Testis (tissue), 5 donors: ENCODE measurements at places on chromosomes 1 and 21.

DNA sequence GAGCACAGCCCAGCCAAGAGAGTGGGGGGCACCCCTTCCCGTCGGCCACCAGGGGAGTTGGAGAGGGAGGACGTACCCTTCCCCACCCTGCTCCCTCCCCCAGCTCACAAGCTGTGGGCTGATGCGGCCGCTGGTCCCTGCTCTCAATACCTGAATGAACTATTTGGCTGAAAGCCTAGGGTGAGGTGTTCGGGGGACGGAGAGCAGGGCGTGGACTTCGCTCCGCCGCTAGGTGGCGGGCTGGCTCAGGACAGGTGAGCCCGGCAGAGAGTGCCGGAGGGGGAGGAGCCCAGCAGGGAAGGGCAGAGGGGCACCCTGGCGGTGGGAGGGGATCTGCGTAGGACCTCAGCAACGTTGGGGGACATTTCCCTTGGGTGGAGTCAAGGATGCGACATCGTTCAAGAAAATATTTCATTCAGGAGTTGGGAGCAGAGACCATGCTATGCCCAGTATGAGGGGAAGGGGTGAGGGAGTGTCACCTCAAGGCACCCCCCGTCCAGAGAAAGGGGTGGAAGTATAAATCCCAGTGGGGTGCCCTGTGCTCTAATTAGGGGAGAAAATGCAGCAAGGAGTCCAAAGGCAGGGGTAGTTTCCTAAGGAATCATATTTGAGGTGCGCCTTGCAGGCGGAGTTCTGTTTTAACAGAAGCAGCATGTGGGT is 12.0 kb upstream of the RHBG start:
- peak; percentile 74 for DNase-seq

- DNase-seq, result no peak
Observed at GRCh38 chr21:38175306-38175705, 81.5 kb upstream of the KCNJ15 start.

GRCh38 chr1:30911059-30911954 is 2.7 kb upstream of the SDC3 start:
- DNase-seq, result peak; percentile 92

- DNase-seq, result no peak
Observed at GRCh38 chr1:15207031-15207828, 39.8 kb upstream of the FHAD1 start.

DNA sequence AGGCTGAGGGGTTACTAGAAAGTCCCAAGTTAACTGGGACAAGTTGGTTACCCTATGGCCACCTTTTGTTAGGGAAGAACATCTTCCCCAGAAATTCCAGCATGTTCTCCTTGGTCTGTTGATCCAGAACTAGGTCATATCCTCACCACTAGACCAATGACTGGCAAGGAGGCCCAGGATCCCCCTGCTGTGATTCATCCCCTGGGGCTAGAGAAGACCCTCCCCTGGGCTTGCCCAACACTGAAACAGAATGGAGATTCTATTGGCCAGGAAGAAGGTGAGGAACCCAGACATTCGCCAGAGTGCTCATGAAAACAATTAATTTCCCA is 90.1 kb upstream of the SIM2 start:
- no peak for DNase-seq

- DNase-seq, result no peak
Observed at GRCh38 chr1:86272083-86272482, 115.5 kb upstream of the COL24A1 start.

DNA sequence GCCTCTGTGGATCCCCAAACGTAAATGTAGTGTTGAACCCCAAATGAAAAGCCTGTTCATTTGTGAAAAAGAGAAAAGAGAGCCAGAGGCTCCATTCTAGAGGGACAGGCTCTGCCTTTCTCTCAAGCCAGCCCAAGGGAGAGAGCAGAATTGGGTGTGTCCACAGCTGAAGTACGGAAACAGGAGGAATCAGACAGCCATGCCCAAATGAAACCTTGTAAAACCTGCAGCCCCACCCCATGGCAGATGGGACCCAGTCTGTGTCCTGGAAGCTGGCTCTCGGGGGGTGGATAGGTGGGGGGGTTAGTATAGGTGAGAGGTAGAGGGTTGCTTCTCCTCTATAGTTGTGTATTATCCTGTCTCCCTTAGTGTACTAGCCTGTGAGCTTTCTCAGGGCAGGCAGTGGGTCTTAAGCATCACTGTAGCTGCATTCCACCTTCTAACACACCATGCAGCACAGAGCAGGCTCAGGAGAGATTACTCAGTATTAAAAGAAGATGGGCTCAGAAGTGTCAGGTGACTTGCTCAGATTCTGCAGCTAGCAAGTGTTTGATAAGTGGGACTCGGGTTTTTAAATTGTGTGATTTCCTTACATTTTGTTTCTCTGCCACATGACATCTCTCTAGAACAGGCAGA is 67.4 kb upstream of the SIPA1L2 start:
- DNase-seq, result no peak

DNA sequence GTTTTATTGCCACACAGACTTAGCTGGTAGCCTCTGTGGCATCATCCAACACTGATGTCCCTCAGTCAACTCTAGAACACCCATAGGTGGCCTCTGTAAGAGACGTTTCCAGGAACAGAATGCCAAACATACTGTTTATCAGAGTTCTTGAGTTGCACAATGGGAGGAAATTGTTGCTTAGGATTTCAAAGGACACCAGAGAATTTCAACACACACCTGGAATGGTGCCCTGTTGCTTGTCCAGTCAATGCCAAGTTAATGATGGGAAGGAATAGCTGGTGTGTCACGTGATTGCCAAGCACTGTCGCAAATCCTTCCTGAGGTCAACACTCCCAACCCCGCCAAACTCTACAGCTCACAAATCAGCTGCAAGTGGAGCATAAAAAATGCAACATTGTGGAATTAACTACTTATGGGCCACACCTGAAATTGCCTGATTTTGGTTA is 28.6 kb upstream of the DUSP23 start:
- no peak for DNase-seq

DNA sequence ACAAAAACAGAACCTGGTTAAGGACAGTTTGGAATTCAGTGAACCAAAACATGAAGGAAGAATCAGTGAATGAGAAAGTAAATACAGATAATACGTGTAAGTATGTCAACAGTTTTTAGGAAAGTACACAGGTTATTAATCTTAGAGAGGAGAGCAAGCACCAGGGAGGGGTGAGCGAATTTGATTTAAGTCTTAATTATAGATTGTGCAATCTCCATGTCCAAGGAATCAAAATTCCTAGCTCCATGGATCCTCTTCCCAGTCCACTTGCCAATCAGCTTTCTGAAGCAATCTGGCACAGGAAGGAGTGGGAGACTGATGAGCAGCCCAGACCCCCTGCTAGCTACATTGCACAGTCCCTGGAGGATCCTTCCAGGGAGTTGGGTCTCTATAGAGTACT is 346.4 kb downstream of the SETD4 start:
- DNase-seq, result no peak

GRCh38 chr1:61285371-61285885 is 203.1 kb downstream of the NFIA start:
- no peak for DNase-seq

- peak; percentile 95 for DNase-seq
Observed at GRCh38 chr1:181152892-181153633, 64.6 kb downstream of the IER5 start.

DNA sequence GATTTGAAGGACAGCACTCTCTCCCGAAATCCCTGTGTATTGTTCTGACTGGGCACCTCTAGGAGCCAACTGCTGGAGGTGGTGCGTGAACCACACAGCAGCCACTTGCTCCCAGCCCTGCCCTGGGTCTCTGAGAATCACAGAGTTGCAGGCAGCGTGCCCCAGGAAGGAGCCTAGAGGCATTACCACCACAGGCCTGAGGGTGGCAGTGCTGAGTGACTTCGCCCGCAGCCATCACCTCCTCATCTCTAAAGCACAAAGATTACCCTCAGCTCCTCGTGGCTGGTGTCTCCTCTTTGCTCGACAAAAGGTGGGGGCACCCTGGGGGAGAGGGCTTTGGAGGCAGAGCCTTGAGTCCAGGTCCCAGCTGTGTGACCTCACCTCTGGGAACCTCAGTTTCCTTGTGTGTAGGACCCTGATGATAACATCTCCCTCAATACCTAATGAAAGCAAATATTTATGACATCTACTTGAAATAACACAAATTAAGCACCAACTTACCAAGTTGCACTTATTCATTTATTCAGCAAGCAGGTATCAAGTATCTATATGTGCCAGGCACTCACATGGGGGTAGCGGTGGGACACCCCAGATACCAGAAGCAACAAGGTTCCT is 86.3 kb downstream of the VWA5B1 start:
- DNase-seq, result peak; percentile 63

GRCh38 chr1:232984577-232985425 is 34.4 kb downstream of the NTPCR start:
- DNase-seq, result no peak
